ENCODE measurements at places on chromosomes 16 and 17.

DNA sequence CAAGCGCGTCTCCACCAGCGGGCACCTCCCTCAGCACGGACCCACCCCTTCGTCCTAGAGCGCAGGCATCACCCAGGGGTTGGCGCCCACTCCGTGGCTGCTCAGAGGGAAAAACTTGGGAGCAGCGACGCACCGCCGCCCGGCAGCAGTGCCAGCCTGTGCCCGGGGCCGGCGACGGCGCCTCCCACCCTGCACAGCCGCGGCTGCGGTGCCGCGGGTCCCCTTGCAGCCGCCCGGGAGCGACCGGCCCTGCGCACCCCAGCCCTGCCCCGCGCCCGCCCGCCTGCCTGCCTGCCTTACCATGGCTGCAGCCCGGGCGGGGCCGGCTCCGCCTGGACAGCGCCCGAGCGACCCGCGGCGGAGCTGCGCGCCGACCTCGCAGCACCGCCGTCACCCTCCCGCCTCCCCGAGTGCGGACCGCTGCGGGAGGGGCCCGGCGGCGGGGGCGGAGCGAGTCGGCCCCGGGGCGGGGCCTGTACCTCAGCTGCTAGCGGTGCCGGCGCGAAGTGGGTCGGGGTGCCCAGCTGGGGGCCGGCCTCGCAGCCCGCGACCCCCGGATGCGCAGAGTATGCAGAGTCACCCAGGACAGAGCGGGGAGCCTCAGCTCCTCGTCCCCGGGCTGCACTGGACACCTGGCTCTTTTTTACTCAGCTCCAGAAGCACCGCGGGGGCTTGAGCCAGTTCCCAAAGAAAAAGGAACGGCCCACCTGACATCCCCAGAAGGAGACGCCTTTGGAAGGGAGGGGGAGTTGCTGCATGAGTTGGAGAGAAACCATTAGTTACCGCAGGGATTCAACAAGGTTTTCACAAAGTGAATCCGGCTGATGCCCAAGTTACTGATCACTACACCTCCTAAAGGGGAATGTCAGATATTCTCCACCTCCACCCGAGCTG lies 17.5 kb upstream of the MTMR4 start:
- DNase-seq: no peak

GRCh38 chr16:51762081-51762996 lies 611.3 kb upstream of the SALL1 start:
- DNase-seq: no peak

- no peak for DNase-seq
Measured at GRCh38 chr17:81502471-81503017, 10.1 kb downstream of the ACTG1 start.

- no peak for DNase-seq
Measured at GRCh38 chr17:76560036-76560876, 20.4 kb downstream of the PRCD start.

- no peak for DNase-seq
Measured at GRCh38 chr17:35064516-35065215, 1.2 kb upstream of the RFFL start.

DNA sequence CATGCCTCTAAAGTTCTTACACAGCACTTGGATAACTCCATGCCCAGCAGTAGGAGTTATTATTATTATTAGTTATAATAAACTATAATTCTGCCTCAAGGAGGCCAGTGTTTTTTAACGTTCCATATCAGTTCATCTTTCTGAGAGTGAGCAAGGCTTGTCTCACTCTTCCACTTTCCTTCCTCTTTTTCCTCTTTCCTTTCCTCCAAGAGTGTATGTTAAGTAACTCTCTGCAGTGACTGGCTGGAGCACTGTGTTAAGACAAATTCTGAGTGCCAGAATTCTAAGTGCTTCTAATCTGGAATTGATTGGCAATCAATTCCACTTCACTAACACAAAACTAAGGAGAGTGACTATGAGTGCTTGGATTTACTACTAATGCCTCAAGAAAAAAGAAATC lies 16.4 kb downstream of the CLEC19A start:
- DNase-seq: no peak

- DNase-seq: no peak
Measured at GRCh38 chr16:81544700-81545271, 100.2 kb downstream of the CMIP start.

GRCh38 chr17:7894226-7894625 lies 5.6 kb downstream of the CHD3 start:
- no peak for DNase-seq

GRCh38 chr16:86038926-86039310 lies 140.0 kb downstream of the IRF8 start:
- DNase-seq: no peak

DNA sequence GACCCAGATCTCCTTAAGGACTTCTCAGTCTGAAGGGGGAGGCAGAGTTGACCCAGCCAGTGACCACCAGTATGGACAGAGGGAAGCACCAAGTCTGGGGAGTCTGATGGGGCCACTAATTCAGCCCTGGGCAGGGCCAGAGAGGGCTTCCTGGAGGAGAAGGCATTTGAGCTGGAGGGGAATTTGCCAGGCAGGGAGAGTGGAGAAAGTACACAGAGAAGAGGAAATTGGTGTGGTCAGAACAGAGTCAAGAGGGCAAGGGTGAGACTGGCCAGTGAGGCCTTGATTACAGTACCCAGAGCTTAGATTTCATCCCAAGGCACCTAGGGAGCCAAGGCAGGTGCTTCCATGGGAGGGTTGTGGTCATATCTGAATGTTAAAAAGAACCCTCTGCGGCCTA lies 36.3 kb downstream of the MYO15A start:
- DNase-seq: no peak

- DNase-seq: peak; percentile 33
Measured at GRCh38 chr16:13923703-13924298, 3.8 kb downstream of the ERCC4 start.

DNA sequence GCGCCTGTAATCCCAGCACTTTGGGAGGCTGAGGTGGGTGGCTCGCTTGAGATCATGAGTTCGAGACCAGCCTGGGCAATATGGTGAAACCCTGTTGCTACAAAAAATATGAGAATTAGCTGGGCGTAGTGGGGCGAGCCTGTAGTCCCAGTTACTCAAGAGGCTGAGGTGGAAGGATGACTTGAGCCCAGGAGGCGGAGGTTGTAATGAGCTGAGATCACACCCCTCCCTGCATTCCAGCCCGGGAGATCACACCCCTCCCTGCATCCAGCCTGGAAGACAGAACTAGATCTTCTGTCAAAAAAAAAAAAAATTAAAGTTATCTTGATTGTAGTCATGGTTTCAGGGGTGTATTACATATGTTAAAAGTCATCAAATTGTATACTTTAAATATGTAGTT lies 26.8 kb upstream of the GLG1 start:
- DNase-seq: no peak

- no peak for DNase-seq
Measured at GRCh38 chr17:33039874-33040273, 48.2 kb downstream of the SPACA3 start.

GRCh38 chr16:80968386-80969113 lies 38.1 kb downstream of the CMC2 start:
- DNase-seq: no peak

GRCh38 chr16:988471-989353 lies 7.1 kb downstream of the SOX8 start:
- no peak for DNase-seq

DNA sequence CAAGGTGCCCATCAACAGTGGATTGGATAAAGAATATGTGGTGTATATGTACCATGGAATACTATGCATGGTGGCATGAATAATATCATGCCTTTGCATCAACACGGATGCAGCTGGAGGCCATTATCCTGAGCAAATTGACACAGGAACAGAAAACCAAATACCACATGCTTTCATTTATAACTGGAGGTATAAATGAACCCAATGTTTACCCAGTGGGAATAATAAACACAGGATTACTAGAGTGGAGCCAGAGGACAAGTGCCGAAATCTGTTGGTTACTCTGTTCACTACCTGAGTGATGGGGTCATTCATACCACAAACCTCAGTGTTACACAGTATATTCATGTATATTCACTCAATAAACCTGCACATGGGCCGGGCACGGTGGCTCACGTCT lies 125.2 kb downstream of the CDH11 start:
- DNase-seq: no peak

GRCh38 chr17:20174588-20175265 lies 165.6 kb downstream of the SPECC1 start:
- no peak for DNase-seq

DNA sequence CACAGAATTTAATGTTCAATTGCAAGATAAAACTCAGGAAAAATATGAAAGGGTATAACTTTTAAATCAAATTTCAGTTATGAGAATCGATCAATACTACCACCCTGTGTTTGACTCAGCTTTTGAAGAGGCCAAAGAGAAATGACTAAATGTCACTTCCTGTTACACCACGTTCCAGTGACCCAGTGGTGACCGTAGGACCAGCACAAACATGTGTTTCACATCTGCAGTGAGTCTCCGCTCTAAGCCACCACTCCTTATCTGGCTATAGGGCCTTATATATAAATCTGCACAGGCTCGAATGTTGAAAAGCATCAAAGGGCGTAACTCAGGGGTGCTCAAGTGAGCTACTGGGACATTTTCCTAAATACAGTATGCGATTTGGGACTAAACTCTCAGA lies 36.1 kb downstream of the CYB5D2 start:
- DNase-seq: no peak

DNA sequence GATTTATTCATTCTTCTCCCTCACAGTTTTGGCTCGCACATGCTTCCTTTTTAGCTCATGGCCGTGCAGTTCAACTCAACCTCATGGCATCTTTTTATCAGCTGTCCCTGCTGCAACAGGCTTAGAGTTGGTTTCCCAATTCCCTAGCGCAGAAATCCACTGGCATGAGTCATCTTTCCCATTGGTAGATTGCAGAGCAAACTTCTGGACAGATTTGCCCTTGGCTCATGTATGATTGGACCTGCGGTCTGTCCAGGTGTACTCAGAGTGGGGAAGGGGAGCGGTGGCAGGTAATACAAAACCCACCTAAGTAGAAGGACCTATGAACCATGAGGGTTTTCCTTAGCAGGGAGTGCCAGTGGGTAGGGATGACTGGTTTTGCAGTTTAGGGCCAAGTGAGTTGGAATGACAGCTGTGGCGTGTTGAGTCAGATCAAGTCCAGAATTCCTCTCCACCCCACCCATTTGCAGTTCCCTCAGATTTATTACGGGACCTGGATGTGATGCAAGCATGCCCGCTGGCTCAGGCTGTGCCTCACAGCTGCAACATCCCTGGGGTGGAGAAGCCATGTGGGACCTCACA lies 584.7 kb downstream of the WWOX start:
- no peak for DNase-seq

GRCh38 chr16:78656887-78657286 lies 557.4 kb downstream of the WWOX start:
- no peak for DNase-seq

DNA sequence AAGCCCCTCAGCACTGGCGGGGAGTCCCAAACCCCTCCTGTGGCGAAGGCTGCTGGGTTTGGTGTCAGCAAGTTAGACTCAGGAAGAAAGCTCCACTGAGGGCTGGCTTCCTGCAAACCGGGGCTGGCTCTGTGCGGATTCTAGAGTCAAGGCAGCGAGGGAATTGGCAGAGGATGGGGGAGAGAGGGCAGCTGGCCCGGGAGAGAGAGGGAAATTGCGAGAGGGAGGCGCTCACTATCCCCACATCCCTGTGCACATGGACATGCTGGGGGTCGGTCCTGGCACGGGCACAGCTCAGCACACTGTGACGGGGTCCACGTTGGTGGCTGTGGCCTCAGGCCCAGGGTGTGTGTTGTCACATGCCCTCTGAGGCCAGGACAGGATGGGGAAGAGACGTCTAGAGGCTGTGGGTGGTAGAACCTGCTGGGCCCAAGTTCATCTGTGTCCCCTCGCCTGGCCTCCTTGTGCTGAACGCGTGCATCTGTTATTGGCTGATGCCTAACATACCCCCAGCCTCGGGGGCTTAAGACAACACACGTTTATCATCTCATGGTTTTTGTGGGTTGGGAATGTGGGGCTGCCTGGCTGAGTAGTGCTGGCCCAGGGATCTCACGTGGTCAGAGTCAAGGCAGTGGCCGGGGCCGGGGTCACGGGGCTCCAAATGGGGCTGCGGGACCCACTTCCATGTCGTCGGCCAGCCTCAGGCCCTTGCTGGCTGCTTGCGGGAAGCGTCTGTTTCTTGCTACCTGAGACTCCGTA lies 16.7 kb upstream of the JPH3 start:
- no peak for DNase-seq

DNA sequence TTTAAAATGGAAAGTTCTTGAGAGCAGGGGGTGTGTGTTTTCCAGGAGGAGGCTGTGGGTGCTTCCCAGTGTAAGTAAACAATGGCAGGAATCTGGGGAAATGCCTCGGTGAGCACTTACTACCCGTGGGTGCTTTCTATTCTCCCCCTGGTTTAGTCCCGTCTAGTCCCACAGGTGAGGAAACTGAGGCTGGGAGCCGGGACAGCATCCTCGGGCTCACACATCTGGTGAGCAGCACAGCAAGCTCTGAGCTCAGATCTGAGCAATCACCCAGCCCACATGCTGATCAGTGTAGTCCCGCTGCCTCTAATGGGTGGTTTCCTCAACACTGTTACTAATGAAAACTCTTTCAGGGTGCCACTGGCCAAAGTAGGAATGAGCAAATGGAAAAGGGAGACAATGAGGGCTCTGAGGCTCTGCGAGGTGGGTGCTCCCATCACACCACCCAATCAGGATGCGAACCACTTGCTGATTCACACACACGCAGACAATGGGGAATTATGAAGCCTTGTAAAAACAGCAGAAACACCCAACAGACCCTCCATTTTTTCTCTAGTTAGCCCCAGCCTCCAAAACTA lies 202.6 kb downstream of the PARN start:
- no peak for DNase-seq

DNA sequence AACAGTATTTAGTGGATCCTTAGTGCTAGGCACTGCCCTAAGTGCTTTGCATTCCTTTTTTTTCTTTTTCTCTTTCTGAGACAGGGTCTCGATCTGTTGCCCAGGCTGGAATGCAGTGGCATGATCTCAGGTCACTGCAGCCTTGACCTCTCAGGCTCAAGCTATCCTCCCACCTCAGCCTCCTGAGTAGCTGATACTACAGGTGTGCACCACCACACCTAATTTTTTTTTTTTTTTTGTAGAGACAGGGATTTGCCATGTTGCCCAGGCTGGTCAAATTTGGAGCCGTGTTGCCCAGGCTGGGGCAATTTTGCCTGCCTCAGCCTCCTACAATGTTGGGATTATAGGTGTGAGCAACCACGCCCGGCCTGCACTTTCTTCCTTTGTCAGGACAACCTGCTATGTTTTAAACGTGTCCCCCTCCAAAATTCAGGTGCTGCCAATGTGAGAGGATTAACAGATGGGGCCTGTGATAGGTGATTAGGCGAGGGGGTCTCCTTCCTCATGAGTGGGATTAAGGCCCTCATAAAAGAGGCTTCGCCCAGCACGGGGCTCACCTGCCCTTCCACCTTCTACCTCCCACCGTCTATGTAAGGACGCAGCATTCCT lies 5.4 kb downstream of the NQO1 start:
- no peak for DNase-seq

DNA sequence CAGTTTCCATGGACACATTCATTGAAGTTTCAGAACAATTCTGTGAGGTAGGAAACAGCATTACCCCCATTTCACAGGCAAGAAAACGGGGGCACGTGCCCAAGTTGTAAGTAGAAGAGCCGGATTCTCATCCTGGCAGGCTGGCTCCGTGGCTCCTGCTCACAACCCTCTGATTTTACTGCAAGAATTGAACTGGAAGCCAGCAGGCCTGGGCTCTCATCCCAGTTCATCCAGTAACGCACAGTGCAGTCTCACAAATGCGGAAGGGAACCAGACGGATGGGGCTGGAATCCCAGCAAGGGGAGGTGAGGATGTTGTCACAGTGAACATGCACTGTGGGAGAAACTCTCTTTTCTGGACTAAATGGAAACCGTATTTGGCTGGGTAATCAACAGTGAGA lies 40.7 kb upstream of the DOC2B start:
- DNase-seq: no peak

GRCh38 chr16:53715023-53715384 lies 11.0 kb downstream of the FTO start:
- DNase-seq: no peak
